ENCODE measurements at places on chromosomes 4 and X. TPM values are rescaled to one million over a fixed set of nuclear protein-coding genes. Genes with fewer than 3 reads are reported as not detected.

- no peak for DNase-seq
These were observed 82.9 kb upstream of the RBPJ start for GRCh38 chr4:26237916-26238315.

GRCh38 chr4:53653484-53654053, 62.3 kb upstream of the LNX1 start:
- DNase-seq: no peak

GRCh38 chr4:166399021-166399420, 526.0 kb downstream of the TLL1 start:
- no peak for DNase-seq

Gene MAGEB17
- polyA plus RNA-seq: not detected

Gene PABPC5
- 3.3 TPM for polyA plus RNA-seq

Gene YTHDC1
- 64.9 TPM for polyA plus RNA-seq

Gene RNF128
- 5.6 TPM for polyA plus RNA-seq

Data from urinary bladder (tissue), 4 donors.